ENCODE measurements at places on chromosomes 12 and 14. TPM values are rescaled to one million over a fixed set of nuclear protein-coding genes. Genes with fewer than 3 reads are reported as not detected.

The TMEM30B gene
- 20.0 TPM for polyA plus RNA-seq

The FAM181A gene
- polyA plus RNA-seq: 0.11 TPM

The TRIP11 gene
- polyA plus RNA-seq: 6.0 TPM

The ZC2HC1C gene
- 7.2 TPM for polyA plus RNA-seq

The NFE2 gene
- 2.8 TPM for polyA plus RNA-seq

The ERP27 gene
- 4.4 TPM for polyA plus RNA-seq

The NOPCHAP1 gene
- 15.5 TPM for polyA plus RNA-seq

The CLEC14A gene
- polyA plus RNA-seq: 15.4 TPM

The LTB4R2 gene
- polyA plus RNA-seq: 6.5 TPM

The FAIM2 gene
- polyA plus RNA-seq: 0.41 TPM

All from thymus (tissue), 14 donors.